Bladder microvascular endothelial cell (primary cell): ENCODE measurements at places on chromosomes 5 and 9. TPM values are rescaled to one million over a fixed set of nuclear protein-coding genes. Genes with fewer than 3 reads are reported as not detected.

Gene STK32A
- total RNA-seq, result 0.31 TPM in 1 of 2 replicates, not detected in the other

Gene PTGDS
- 0.38 TPM in 1 of 2 replicates, not detected in the other for total RNA-seq

Gene IFNK
- not detected in 2 replicates for total RNA-seq

Gene GABBR2
- total RNA-seq, result 0.16 and 0.63 TPM in 2 replicates

Gene TRIM36
- 0.38 and 0.49 TPM in 2 replicates for total RNA-seq

Gene GRXCR2
- total RNA-seq, result not detected in 2 replicates

Gene FOXI1
- not detected in 2 replicates for total RNA-seq

Gene HAUS6
- total RNA-seq, result 9.7 and 17.6 TPM in 2 replicates

Gene IL3
- total RNA-seq, result not detected in 2 replicates

Gene LPAR1
- total RNA-seq, result 0.06 and 0.32 TPM in 2 replicates

Gene PIP5KL1
- 0.44 and 0.97 TPM in 2 replicates for total RNA-seq

Gene ACTL7B
- not detected in 2 replicates for total RNA-seq
